Type B pancreatic cell (in vitro differentiated cells): ENCODE measurements at places on chromosomes 2 and 18. TPM values are rescaled to one million over a fixed set of nuclear protein-coding genes. Genes with fewer than 3 reads are reported as not detected.

RIT2 gene
- not detected in 2 replicates for total RNA-seq

GRP gene
- total RNA-seq: 1.2 and 3.0 TPM in 2 replicates

FBXO15 gene
- total RNA-seq: 2.0 and 4.7 TPM in 2 replicates

HTR2B gene
- not detected in 2 replicates for total RNA-seq

SGPP2 gene
- total RNA-seq: 7.0 and 22.4 TPM in 2 replicates

GMCL1 gene
- 23.0 and 23.1 TPM in 2 replicates for total RNA-seq

ZNF521 gene
- total RNA-seq: 5.3 and 75.1 TPM in 2 replicates

ADI1 gene
- total RNA-seq: 40.0 and 54.7 TPM in 2 replicates

REG3A gene
- 0.95 and 4.0 TPM in 2 replicates for total RNA-seq

FOXD4L1 gene
- 0.48 TPM in 1 of 2 replicates, not detected in the other for total RNA-seq

C2orf76 gene
- total RNA-seq: 10.8 and 11.7 TPM in 2 replicates

ALPP gene
- 0.27 and 1.5 TPM in 2 replicates for total RNA-seq

CHRND gene
- 0.60 TPM in 1 of 2 replicates, not detected in the other for total RNA-seq

STPG4 gene
- 0.36 TPM in 1 of 2 replicates, not detected in the other for total RNA-seq

CREG2 gene
- 1.9 and 4.2 TPM in 2 replicates for total RNA-seq

SLC66A2 gene
- total RNA-seq: 39.3 and 39.7 TPM in 2 replicates

CYB5A gene
- 74.9 and 101 TPM in 2 replicates for total RNA-seq

RNU2-63P gene
- total RNA-seq: 4.9 and 18.8 TPM in 2 replicates

KCNG3 gene
- total RNA-seq: 0.65 and 0.88 TPM in 2 replicates
